A549 treated with CpdA at 1 μM for 4 hours (cell line): ENCODE measurements at places on chromosomes 6 and 20. TPM values are rescaled to one million over a fixed set of nuclear protein-coding genes. Genes with fewer than 3 reads are reported as not detected.

AKAP12 gene
- 68.2 to 140 TPM (median 103 TPM) in 5 replicates for total RNA-seq

PRSS35 gene
- 0.03 to 0.14 TPM (median 0.06 TPM) in 4 of 5 replicates, not detected in the other for total RNA-seq

HMGCLL1 gene
- 0.08 to 0.22 TPM (median 0.16 TPM) in 5 replicates for total RNA-seq

LRRC73 gene
- 0.51 to 1.4 TPM (median 1.1 TPM) in 5 replicates for total RNA-seq

CLPSL1 gene
- not detected in 5 replicates for total RNA-seq

SLC18B1 gene
- total RNA-seq = 5.1 to 6.8 TPM (median 5.5 TPM) in 5 replicates

IRF4 gene
- 0.08 to 0.30 TPM (median 0.14 TPM) in 5 replicates for total RNA-seq

NKAIN2 gene
- not detected in 5 replicates for total RNA-seq

ZNF391 gene
- 0.24 to 0.55 TPM (median 0.27 TPM) in 5 replicates for total RNA-seq

TCP11 gene
- not detected in 5 replicates for total RNA-seq

TFAP2D gene
- total RNA-seq = not detected in 5 replicates

SSTR4 gene
- not detected in 5 replicates for total RNA-seq

GPX5 gene
- total RNA-seq = not detected in 5 replicates

CLPSL2 gene
- total RNA-seq = 1.0 to 1.4 TPM in 2 of 5 replicates, not detected in the others

KCNK16 gene
- total RNA-seq = not detected in 5 replicates

SLC25A27 gene
- 0.09 to 1.4 TPM (median 0.61 TPM) in 5 replicates for total RNA-seq

ARFGAP1 gene
- total RNA-seq = 69.7 to 103 TPM (median 80.9 TPM) in 5 replicates

PARD6B gene
- total RNA-seq = 2.2 to 4.3 TPM (median 3.0 TPM) in 5 replicates

NKAIN4 gene
- 6.3 to 10.3 TPM (median 6.7 TPM) in 5 replicates for total RNA-seq

KIF16B gene
- 12.5 to 17.8 TPM (median 14.7 TPM) in 5 replicates for total RNA-seq

RFX6 gene
- not detected in 5 replicates for total RNA-seq

POPDC3 gene
- total RNA-seq = 27.3 to 30.5 TPM (median 30.1 TPM) in 5 replicates

WDR46 gene
- total RNA-seq = 54.6 to 65.6 TPM (median 56.1 TPM) in 5 replicates

ZNF341 gene
- 2.9 to 5.5 TPM (median 4.4 TPM) in 5 replicates for total RNA-seq

HLA-DPA1 gene
- total RNA-seq = not detected in 5 replicates

KCNG1 gene
- total RNA-seq = 16.0 to 30.8 TPM (median 20.1 TPM) in 5 replicates

BPIFB1 gene
- 0.07 to 0.15 TPM (median 0.14 TPM) in 3 of 5 replicates, not detected in the others for total RNA-seq

PLN gene
- not detected in 5 replicates for total RNA-seq

SLC22A16 gene
- not detected in 5 replicates for total RNA-seq

TTLL9 gene
- total RNA-seq = 0.06 to 0.20 TPM in 2 of 5 replicates, not detected in the others

TULP1 gene
- not detected in 5 replicates for total RNA-seq

SCUBE3 gene
- 0.05 to 0.12 TPM (median 0.07 TPM) in 5 replicates for total RNA-seq

CLDN20 gene
- total RNA-seq = not detected in 5 replicates

TBXT gene
- total RNA-seq = not detected in 5 replicates

ASIP gene
- not detected in 5 replicates for total RNA-seq

ID4 gene
- 1.2 to 2.6 TPM (median 2.1 TPM) in 5 replicates for total RNA-seq

WFDC10B gene
- total RNA-seq = not detected in 5 replicates

ARG1 gene
- not detected in 5 replicates for total RNA-seq

PACRG gene
- total RNA-seq = 0.22 to 0.81 TPM in 2 of 5 replicates, not detected in the others

SYNDIG1 gene
- 1.5 to 2.2 TPM (median 2.0 TPM) in 5 replicates for total RNA-seq

NFKBIE gene
- total RNA-seq = 11.8 to 16.4 TPM (median 14.8 TPM) in 5 replicates

SLC35D3 gene
- total RNA-seq = 0.06 to 0.15 TPM (median 0.06 TPM) in 4 of 5 replicates, not detected in the other

ADGB gene
- not detected in 5 replicates for total RNA-seq

SAMD3 gene
- not detected in 5 replicates for total RNA-seq

CLVS2 gene
- 0.02 to 0.14 TPM (median 0.07 TPM) in 5 replicates for total RNA-seq

OR2J3 gene
- not detected in 5 replicates for total RNA-seq

APOM gene
- total RNA-seq = 1.8 to 4.8 TPM (median 3.2 TPM) in 5 replicates

PAK5 gene
- total RNA-seq = not detected in 5 replicates

SLC22A2 gene
- 0.02 to 0.09 TPM in 2 of 5 replicates, not detected in the others for total RNA-seq

MEP1A gene
- total RNA-seq = not detected in 5 replicates

CCR6 gene
- 0.05 TPM in 1 of 5 replicates, not detected in the others for total RNA-seq

ME1 gene
- 40.1 to 45.1 TPM (median 42.5 TPM) in 5 replicates for total RNA-seq
